Activated naive CD8-positive, alpha-beta T cell treated with anti-CD3 and anti-CD28 coated beads, Interleukin-2, amount 50 U/mL, for 16 hours (primary cell): ENCODE measurements at places on chromosomes 3 and 15.

DNA sequence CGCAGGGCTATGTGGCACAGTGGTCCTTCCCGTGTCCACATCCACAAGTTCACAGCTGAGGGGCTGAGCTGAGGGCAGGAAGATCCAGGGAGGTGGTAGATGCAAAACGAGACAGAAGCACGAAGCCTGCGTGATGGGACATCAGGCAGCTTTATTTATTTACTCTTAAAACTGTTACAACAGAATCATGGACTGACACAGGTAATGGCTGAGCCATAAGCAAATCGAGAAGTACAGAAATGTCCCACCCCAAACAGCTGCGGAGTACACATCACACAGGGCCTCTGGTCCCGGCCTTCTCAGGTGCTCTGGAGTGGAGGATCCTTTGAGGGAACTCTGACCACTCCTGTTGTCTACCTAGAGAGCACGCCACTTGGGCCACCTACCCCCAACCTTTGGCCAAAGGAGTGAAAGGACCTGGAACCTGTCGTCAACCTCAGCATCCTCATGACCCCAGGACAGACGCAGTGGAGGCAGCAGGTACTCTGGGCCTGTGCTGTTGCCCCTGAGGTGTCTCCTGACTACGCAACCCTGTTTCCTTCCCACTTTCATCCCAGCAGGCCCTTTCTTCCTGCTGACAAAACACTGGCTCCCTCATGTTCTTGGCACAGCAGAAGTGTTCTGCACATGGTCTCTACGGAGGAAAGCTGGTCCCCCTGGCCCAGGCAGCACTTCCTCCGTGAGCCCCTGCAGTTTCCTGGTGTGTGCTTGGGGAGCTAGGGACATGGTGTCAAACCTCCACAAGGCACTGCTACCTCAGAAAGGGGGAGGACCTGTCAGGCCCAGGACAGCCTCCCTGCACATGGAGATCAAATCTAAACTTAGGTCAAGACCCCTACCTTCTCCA lies 47.8 kb downstream of the DHX30 start:
- no peak for DNase-seq

GRCh38 chr15:91515188-91515754 lies 338.2 kb upstream of the SLCO3A1 start:
- DNase-seq: no peak

GRCh38 chr3:14126887-14127505 lies 2.1 kb downstream of the TMEM43 start:
- no peak for DNase-seq

DNA sequence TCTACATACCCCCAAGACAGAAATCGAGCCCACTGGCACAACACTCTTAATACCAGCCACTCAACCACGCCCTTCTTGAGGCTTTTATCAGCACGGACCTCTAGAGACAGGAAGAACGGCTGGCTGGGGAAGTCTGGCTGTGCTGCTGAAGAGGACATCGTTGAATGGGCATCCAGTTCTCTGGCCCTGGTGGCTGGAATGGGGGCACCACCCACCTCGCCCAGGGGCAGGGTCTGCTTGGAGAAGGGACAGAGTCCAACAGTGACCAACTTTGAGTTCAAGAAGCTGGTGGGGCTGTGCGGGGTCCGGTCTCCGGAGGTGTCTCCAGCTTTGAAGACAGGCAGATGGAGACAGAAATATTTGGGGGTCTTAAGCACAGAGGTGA lies 77.5 kb downstream of the ATP10A start:
- DNase-seq: no peak

- DNase-seq: no peak
Observed at GRCh38 chr15:58715266-58715917, 34.1 kb downstream of the ADAM10 start.

DNA sequence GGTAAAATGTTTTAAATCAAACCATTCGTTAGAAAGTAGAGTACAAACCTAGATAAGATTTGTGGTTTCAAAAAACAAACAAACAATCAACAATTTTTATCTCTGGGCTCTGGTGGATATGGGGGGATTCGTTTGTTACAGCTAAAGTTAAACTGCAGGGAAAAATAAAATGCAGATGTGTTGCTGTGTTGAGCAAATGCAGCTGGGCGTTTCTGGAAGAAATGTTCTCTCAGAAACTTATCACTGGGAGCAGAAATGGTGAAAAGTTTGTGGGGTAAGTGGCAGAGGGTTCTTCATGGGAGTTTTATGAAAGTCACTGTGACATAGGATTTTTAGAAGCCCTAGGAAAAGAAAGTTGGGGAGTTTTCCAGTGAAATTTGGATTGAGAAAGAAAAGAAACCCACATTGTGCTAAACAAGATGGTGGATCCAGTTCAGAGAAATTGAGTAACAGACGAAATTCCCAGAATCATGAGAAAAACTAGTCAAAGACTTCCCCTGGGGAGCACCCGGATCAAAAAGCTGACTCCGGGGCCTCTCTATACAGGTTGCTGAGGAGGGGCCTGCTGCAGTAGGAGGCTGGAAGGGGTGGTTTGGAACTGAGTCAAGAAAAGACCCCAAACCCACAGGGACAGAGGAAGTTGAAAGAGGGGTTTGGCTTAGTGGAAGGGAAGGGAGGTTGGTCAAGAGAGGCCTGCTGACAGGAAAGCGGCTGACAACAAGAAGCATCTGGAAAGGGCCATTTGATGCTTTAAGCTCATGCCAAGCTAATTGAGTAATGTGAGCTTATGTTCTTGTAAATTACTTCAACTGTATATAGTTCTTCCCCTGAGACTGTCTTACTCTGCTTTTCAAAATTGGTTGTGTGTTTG lies 108.7 kb downstream of the RARB start:
- DNase-seq: no peak

GRCh38 chr15:82297546-82297945 lies 34.9 kb downstream of the SAXO2 start:
- no peak for DNase-seq

DNA sequence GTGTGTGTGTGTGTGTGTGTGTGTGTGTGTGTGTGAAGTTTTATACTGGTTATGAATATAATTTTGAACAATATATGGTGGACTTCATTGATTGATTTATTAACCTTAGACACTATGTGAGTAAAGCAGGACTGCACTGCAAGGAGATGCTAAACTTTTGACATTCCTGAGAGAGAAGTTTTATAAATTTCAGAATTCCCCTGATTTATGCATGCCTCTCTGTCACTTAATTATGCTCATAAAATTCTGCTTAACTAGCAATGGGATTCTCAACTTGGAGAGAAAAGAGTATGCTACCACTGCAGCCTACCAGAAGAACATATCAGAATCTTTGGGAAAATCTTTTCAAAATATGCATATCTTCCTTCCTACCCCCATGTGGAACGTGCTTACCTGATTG lies 144.6 kb downstream of the B3GALNT1 start:
- no peak for DNase-seq

DNA sequence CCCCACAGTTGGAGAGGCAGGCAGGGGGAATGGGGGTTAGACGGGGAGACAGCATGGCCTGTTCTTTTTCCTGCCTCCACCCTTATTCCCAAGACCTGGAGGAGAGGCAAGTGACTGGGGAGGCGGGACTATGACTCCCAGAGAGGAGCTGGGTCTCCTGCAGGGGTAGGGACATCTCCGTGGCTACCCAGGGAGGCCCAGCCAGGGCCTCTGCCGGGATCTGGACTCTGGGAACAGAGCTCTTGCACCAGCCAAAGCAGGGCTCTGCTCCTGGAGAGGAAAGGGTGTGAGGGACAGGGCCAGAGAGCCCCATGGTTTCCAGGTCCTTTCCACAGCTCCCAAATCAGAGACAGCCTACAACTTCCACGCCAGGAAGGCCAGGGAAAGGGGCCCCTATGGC lies 22.8 kb downstream of the CFAP100 start:
- no peak for DNase-seq

DNA sequence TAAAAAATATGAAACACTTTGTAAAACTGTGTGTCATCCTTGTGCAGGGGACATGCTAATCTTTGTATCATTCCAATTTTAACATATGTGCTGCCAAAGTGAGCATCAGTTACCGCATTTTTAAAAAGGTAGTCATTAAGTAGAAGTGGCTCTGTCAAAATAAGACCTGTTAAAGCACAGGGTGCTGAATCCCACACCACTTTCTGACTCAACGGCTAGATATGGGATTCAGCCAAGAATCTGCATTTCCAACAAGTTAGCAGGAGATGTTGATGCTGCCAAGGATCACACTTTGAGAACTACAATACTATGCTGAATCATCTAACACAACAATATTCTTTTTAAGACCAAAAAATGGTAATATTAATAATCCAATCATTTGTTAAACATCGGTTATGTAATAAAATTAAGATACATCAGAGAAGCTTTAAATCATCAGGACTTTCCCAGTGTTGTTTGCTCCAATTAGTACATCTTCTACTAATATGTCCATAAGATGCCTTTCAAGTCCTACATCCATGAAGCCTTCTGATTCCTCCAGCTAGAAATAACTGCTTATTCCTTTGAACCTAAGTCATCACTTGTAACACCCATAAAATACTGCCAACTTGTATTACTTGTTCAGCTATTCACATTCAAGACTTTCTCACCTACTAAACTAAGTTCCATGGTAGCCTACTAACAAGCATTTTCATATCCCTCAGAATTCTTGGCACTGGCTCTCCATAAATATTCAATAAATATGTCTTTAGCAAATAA lies 71.1 kb downstream of the TBL1XR1 start:
- no peak for DNase-seq

DNA sequence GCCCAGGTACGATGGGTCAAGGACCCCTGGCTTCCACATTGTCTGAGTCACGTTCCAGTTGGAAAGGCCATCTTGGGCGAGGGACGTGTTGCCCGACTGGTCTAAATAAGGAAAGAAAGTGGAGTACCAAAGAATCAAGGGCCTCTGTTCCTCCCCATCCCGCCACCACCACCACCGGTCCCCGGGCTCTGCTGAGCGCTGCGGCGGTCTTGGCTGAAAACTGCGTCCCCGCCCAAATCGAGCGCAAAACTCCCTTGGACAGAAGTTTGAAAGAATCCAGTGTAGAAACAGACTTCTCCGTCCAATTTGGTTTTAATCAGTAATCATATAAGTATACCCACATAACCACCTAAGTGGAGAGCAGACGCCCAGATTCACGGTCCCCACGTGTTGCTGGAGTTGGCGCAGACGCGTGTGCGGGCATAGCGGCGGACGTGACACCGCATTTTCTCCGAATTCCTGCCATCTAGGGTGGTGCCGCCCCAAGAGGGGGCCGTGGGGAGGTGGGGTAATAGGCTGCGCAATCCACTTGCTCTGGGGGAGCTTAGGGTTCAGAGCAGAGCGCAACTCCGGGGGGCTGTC lies 243.8 kb upstream of the TOPAZ1 start:
- DNase-seq: no peak

DNA sequence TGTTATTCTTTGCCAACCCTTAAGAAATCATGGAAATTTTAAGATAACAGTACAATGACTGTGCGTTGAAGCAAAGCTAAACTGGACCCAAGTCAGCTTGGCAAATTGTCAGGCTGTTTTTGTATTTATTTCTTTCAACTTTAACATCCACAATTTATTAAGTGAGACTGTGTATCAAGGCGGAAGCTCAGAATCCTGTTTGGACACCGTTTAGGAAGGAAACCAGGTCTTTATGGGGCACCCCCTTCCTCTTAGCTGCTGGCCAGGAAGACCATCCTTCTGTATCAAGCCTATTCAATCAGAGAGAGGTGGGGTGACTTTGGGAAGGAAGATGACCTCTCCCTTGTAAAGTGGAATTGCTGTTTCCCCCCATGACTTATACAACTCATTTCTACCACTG lies 166.0 kb downstream of the MCTP2 start:
- no peak for DNase-seq

DNA sequence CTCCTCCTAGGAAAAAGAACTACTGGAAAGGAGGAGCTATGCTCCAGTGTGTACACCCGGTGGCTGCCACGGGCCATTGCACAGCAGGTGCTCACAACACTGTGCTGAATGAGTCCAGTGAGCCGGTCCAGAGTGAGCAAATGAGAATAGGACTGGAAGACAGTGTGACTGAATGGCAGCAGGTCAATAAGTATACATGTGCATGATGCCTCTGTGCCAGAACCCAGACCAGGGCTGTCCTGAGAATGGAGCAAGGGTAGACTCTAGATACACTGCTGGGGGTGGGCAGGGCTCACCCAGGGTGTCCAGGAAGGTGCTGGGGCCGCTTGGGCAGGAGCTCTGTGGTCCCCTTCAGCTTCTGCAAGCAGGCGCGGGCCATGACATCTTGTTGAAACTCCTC lies 8.3 kb downstream of the POLG start:
- DNase-seq: no peak

GRCh38 chr15:74962671-74963070 lies 6.1 kb upstream of the RPP25 start:
- DNase-seq: no peak

DNA sequence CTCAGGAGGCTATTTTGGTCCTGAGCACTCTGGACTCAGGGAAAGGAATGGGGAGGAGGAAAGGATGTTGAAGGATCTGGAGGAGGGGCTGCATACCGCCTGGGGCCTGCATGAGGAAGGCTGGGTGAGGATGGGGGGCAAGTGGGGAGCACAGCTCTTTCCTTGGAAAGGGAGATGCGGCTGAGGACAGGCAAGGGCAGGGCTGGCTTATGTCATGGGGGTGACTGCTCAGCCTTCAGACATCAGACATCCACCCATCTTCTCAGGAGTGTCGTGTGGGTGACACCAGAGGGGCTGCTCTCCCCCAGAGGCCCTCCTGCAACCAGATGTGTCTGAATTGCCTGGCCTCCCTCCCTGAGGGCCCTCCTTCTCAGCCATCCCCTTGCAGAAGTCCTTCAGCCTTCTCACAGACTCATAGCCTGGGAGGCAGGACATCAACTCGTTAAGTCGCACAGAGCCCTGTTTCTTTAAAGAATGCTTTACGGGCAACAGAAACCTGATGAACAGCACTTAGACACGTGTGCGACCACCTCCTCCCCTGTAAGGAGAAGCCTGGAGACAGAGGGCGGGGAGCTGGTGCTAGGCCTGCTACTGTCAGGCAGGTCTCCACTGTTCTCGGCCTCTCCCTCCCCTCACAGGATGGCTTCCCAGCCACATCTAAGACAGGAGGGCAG lies 252.3 kb downstream of the OCA2 start:
- no peak for DNase-seq

GRCh38 chr3:194281306-194281705 lies 69.8 kb downstream of the CPN2 start:
- no peak for DNase-seq

DNA sequence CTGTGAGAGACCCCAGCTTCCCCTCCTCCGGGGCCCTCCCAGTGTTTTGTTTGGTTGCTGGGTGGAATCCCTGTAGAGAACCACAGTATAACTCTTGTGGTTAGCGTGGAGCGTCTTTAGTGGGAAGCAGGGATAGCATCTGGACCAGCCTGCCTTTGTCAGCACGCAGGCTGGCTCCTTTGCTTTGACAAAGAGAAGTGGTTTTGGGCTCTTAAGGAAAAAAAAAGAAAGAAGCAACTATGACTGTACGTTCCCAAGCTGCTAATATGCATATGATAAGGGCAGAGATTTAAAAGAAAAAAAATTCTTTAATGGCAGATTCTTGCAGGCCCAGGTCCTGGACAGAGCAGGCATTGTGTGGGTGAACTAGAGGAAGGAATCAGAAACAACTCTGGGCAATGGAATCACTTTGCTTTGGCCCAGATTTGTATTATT lies 340.8 kb upstream of the CTDSPL start:
- no peak for DNase-seq
